ENCODE measurements at places on chromosomes 4 and X.

DNA sequence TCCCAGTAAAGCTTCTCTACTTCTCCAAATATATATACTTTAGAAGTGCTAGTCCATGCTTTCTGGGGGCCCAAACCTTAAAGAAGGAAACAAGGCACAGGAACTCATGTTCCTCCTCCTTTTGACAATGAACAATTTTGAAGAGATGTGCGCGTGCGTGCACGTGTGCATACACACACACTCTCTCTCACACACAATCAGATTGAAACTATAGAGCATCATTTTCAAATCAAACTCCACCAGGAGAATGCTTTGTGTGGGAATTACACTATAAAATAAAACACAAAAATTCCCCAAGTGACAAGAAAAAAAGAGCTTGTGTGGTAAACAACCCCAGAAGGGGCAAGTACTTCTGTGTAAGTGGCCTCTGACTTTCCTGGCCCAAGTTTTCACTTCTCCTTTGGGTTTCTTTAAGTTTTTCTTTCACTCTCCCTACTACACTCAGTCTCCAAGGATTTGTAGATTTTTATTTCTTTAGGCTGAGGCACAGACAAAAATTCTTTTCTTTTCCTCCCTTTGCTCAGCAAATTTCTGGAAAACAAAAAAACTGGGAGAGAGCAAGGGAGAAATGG, 46.6 kb upstream of the SHISA3 start:
- no peak for DNase-seq

DNA sequence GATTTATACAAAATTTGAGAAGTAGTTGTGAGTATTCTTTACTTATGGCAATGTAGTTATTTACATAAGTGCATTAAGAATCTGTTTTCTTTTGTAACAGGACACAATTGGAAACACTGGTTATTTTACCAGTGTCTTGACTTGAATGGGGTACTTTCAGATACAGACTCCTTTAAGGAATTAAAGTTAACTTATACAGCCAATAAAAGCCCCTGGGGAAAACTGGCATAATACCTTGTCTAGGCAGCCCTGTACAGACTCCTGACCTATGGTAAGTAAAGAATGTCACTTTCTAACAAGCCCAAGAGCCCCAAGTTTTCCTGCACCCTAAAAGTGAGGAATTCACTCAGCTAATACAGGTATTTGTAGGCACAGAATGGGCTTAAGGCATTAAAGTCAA, 241.8 kb downstream of the CPXCR1 start:
- DNase-seq = no peak

DNA sequence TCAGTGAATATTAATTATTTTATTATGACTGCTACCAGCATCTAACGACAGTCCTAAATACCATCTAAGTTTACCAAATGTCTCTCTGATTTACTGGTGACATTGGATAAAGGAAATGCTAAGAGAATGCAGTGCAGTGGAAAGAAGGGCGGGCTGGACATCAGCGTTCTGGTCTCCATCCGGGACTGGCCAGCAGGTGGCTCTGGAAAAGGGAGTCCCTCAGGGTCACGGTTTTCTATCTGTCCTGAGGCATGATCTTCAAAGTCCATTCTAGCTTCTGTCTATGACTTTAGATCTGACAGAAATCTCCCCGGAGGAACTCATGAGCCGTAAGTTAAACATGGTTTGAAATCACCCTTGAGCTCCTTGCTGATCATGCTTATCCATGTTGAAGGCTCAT, 3.3 kb downstream of the TRIM2 start:
- no peak for DNase-seq

DNA sequence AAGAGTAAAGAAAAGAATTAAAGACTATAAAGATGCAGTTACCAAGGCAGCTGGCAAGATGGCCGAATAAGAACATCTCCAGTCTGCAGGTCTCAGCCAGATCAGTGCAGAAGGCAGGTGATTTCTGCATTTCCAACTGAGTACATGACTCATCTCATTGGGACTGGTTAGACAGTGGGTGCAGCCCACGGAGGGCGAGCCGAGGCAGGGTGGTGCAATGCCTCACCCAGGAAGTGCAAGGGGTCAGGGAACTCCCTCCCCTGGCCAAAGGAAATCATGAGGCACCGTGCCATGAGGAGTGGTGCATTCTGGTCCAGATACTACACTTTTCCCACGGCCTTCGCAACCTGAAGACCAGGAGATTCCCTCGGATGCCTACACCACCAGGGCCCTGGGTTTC, 20.5 kb downstream of the SPIN4 start:
- no peak for DNase-seq

DNA sequence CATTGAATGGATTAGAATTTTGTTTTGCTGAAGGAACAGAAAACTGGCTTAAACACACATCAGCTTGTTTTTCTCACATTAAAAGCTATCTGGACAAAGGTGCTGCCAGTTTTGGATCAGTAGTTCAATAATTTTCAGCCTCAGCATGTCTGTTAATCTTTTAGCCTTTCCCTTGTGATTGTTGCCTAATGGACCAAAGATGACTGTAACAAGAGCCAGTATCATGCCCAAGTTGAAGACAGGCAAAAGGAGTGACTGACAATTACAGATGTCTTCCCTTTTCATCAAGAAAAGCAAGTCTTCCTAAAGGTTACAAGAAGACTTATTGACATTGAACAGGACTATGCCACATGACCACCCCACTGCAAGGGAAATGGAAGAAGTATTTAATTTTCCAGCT, 419.7 kb downstream of the MAPK10 start:
- no peak for DNase-seq

DNA sequence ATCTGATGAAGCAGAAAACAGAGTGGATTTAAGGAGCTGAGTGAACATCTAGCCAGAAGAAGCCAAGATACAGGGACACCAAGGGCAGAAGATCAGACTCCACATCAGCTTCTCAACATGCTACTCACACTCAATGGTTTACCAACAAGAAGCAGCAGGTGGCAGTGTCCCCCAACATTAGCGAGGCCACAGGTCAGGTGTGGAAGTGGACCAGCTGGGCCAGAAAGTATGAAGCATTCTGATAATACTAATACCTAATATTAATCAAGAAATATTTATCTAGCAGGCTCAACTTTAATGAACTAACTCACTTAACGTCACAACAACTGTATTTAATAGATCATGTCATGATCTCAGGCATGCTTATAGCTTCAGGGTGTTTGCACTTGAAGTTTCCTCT, 73.4 kb upstream of the TTC29 start:
- no peak for DNase-seq

- no peak for DNase-seq
Measured at GRCh38 chrX:37745835-37746217, 34.0 kb upstream of the CYBB start.

DNA sequence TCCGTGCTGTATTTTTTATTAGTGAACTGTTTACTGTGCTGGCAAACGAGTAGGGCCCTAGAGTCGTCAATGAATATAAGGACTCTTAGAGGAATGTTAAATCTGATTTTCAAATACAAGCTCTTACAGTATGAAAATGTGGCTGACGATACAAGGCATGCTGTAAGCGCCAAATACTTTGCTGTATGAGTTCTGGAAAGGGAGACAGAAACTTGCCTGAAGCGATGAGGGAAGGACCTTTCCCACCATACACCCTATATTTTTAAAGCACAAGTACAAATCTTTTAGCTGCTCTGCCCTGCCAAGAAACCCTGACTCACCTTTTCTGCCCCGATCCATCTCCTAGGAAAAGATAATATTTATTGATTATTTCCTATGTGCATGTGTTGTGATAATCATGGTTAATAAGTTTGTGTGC, 15.7 kb upstream of the RUFY3 start:
- DNase-seq = no peak

DNA sequence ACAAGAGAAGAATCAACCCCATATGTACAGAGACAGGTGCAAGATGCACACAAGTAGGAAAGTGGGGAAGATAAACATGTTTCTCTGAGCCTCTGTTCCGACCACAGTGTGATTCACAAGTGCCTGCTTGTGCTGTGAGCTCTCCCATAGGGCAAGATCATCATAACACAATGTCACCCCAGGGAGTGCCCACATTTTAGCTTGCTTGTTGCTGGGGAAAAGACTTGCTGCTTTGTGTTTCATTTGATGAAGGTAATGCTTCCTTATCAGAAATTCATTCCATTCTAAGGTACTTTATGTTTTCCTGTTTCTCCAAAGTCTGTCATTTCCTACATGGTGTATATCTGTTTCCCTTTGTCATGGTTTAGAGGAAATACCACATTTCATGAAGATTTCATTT, 304.5 kb upstream of the DIPK2B start:
- DNase-seq = no peak

- DNase-seq = no peak
Measured at GRCh38 chrX:134525086-134525792, 65.3 kb downstream of the HPRT1 start.
